ENCODE measurements at places on chromosomes 12 and 14.

DNA sequence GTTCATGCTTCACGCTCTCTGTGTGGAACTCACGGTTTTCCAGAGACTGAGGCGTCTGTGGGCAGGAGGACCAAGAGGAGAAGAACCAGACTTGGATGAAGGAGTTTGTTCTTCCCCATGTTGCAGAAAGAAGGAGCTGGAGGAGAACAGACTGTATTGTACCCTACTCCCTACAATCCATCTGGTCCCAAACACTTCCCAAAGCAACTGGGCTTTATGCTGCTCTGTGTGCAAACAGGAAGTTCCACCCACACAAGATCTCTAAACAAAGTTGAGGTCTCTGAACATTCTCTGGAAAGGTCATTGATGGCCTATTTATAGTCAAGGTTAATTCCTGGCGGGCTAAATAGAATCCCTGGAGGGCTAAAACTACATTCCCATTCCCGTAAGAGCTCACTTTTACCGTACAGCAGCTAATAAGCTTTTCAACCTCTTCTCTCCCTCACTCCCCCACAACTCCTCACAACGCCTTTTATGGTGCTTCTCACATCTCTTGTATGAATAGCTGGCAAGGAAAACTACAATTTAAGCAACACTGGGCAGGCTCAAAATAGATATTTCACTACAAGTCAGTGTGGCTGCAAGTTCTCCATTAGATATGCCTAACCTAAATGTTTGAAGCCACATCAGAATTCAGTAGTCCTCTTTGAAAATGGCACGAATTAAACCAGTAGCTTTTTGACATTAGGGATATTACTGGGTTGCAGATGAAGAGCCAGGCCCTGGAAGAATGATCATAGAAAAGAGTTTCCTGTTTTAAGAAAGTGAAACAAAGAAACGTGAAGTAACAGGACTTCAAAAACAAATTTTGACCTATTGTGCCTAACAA is at the start of gene A2M:
Gene A2M, minus strand, starts transcription at position 189 of the 829 bp plus-strand sequence. Its CDS starts 70 bp downstream, at position 119.
- no peak for DNase-seq

DNA sequence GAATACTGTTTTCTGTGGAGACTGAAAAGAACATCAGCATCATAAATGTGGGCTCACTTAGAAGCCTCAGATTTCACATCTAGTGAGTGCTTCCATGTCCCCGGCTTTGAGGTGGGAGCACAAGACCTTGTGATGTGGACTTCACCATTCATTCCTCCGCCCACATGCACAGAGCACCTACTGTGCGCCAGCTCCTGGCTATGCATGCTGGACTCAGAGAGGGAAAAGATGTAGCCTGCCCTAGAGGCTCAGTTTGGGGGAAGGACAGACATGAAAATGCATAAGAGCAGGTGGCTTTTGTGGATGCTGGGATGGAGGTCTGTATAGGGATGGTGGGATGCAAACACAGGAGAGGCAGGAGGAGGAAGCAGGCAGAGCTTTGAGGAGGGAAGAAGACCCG is 65.0 kb downstream of the SERPINA3 start:
- no peak for DNase-seq

DNA sequence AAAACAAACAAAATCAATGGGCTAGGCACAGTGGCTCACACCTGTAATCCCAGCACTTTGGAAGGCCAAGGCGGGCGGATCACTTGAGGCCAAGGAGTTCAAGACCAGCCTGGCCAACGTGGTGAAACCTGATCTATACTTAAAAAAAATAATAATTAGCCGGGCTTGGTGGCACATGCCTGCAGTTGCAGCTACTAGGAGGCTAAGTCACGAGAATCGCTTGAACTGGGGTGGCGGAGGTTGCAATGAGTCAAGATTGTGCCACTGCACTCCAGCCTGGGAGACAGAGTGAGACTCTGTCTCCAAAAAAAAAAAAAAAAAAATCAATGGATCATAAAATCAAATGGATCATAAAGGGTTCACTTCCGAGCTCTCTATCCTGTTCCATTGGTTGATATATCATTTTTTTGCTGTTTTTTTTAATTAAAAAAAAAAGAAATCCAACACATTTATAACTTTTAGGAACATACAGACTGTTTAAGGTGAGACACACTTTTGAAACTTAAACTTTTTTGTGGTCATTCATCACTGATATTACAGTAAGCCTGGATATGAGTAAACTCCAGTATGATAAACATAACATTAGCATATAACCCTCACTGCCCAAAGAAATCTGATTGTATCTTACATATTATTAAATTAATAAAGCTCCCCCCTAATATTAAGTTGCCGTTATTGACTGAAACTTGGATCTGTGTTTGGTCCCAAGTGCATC is 22.1 kb downstream of the MOK start:
- DNase-seq = no peak

DNA sequence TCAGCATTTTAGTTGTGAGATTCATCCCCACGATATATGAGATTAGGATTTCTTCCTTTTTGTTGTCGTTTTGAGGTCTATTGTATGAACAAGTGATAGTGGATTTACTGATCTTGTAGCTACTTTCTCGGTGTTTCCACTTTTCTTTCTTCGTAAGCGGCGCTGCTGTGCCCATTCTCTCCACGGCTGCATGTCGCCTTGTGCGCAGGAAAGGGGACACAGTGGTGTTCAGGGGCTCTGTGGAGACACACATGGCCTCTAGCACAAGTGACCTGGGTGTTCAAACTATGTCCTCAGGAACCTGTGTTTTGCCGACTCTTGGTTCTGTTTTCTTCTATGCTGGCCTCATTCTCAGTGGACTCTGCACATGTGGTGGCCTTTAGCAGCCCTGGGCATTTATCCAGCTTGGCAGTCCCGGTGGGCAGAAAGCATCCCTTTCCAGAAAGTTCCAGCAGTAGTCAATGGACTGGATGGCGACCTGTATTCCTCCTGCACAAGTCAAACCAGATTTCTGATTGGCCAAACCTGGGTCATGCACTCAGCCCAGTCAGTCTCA is 18.7 kb downstream of the CKAP4 start:
- DNase-seq = no peak

GRCh38 chr14:73997108-73997943 is 21.8 kb downstream of the ENTPD5 start:
- DNase-seq = no peak

GRCh38 chr12:92473564-92473963 is 229.2 kb upstream of the PLEKHG7 start:
- DNase-seq = no peak

DNA sequence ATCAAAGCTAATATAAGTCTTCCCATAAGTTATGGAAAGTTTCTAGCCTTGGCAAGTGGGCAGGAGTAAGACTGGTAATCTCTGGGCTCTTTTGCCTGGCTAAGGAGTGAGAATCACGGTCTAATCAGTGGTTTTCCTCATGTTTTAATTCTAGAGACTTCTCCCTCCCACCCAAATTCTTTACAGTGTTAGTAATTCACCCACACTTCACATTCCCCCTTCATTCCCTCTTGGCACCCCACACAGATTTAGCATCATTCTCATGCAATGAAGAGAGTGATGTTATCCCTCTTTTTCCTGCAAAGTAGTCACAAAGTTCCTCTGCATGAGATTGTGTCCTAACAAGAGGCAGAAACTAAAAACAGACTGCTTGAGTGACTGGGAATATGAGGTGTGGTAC is 28.6 kb upstream of the CACNA2D4 start:
- DNase-seq = no peak

- no peak for DNase-seq
These were observed 29.1 kb downstream of the C14orf132 start for GRCh38 chr14:96067985-96068930.

GRCh38 chr14:94819531-94819930 is 49.6 kb upstream of the GSC start:
- DNase-seq = no peak

DNA sequence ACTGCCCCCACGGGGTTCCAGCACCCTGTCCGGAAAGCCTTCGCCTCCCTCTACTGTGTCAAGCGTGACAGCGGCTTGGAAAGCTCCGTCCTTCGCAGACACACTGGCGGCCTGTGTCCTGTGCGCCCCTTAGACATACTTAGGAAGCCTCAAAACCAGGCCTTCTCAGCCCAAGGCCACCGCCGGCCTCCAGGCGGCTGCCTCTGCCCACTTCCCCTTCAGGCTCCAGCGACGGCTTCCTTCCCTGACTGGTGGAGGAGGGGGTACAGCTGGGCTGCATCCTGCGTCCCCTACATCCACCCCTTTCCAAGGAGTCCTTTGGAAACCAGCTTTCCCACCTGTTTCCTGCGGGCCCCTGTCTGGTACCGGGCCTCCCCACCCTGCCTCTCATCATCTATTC is 2.5 kb upstream of the CACNA2D4 start:
- peak; percentile 31 for DNase-seq

- no peak for DNase-seq
These were observed 82.2 kb upstream of the ATXN7L3B start for GRCh38 chr12:74455429-74455828.

GRCh38 chr14:51079085-51079484 is 15.8 kb downstream of the TRIM9 start:
- no peak for DNase-seq

DNA sequence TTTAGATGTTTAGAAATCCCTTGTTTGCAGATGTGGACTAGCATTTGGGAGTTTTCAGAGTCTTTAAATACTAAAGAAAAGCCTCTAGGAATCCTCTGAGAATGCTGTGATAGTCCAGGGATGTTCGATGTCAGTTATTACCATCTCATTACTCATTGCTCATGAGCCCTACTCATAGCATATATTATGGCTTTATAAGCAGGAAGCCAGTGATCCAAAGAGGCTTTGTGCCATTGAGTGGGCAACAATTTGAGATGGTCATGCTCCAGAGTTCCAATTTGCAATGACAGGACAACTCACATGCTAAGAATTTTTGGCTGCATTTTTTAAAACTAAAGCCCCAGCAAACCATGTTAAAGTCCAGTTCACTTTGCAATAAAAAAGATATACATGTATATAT is 163.0 kb downstream of the OTOGL start:
- no peak for DNase-seq

DNA sequence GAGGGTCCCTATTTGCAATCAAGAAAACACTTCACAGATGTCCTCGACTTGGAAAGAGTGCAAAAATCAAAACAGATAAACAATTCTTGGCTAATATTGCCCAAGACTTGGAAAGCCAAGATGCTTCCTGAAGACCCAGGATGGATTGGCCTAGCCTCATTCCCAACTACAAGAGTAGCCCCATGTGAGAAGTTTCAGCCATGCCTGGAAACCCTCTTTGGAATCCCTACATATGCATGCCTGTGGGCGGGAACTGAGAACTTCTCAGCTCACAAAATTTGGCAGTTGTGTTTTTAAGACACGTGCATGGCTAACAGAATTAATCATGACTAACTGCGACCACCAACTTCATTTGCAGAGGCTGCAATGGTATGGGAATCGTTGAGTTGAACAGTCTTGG is 283.2 kb upstream of the TBX3 start:
- peak; percentile 38 for DNase-seq

DNA sequence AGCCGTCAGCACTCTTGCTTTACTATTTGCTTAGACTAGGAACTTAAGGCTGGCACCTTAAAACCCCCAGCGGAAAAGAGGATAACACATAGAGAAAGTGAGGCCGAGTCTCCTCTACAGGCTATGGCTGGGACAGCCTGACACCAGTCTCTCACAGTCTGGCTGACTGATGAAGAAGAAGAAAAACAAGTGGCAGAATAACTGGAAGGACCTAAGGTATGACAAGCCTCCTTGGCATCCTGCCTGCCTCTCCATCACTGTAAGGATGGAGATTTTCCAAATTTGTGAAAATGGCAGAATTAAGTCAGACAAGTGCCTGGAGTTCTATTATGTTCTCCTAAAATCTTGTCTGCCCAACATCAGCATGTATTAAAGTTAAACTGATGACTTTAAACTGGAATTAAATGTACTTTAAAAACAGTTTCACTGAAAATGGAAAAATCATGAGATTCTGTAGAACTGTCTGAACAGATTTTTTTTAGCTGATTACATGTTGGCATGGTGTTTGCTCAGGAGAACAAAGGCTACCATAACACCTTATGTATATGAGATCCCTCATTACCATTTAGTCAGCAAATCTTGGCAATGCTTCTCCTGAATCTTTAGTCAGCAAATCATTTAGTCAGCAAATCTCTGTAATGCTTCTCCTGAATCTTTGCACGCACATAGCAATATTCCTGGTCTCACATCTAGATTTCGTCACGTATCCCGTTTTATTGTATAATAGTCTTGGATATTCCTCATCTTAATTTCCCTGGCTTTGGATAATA is 140.3 kb upstream of the AEBP2 start:
- DNase-seq = no peak

DNA sequence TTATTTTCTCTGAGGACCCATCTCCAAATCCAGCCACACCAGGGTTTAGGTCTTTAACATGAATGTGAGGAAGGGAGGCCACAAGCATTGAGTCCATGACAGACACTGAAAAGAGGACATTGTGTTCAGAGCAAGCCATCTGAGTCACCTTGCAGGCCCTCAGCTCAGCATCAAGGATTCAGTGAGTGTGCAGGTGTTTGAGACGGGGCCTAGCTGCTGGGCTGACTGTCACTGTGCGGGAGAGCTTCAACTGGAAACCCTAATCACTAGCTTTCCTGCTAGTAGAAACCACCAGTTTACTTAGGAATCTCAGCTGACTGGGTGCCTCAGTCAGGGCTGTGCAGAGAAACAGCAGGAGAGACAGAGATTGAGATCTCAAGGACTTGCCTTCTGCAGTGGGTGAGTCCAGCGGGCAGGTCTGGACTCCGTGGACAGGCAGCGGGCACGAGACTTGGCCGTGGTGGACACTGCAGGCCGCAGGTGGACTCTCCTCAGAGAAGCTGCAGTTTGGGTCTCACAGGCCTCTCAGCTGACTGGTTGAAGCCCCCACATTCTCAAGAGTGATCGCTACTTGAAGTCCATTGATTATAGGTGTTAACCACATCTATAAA is 86.1 kb upstream of the DYNC1H1 start:
- DNase-seq = no peak

GRCh38 chr12:37546206-37546605 is 770.4 kb upstream of the ALG10B start:
- no peak for DNase-seq

- no peak for DNase-seq
These were observed 13.5 kb upstream of the FLRT2 start for GRCh38 chr14:85516239-85517113.

DNA sequence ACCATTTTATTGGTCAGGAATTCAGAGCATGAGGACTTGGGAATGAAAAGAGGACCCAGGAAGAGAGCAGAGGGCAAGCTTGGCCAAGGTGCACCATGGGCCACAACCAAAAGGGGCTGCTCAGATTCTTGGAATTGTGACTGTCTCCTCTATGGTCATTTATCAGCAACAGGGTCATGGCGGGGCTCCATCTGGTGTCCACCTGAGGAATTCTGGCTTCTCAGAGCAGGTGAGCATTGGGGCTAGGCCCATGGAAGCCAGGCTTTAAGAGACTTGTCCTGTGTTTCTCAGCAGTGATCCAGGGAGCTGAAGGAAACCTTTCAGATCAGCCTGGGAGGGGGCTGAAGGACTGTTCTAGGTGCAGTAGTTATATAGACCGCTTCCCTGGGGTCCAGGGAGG is 2.6 kb upstream of the RIN3 start:
- DNase-seq = no peak

- DNase-seq = no peak
These were observed 118.2 kb upstream of the TMCC3 start for GRCh38 chr12:94768398-94769046.

DNA sequence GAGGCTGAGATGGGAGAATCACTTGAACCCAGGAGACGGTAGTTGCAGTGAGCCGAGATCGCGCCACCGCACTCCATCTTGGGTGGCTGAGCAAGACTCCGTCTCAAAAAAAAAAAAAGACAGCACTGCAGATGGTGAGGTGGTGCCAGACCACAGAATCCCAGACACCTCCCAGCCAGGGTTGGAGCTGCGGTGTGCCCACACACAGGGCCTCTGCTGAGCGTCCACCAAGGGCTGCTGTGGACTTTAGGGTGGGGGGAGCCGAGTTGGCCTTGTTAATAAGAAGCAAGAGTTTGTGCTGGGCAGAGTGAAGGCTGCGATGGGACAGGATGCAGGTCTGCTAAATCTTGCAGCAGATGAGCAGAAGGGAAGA is 14.2 kb downstream of the KMT5A start:
- no peak for DNase-seq
